Cardiac septum (tissue), 1 donor: ENCODE measurements at places on chromosomes 2 and 18.

DNA sequence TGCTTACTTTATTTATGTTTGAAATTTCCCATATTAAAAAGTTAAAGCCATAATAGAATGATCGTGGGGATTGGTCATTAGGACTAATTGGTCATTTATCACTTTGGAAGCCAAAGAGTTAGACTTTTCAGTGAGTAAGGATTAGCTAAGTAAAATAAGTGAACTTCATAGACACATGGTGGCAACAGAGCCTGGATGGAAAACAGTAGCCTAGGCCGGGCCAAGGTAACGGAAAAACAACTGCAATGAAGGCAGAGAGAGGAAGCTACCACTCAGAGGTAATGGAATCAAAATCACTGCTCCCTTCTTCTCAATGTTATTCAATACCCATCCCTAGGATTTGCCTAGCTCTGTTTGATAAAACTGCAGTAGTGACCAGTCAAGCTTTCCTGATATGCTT, 4.1 kb upstream of the GCG start:
- no peak for DNase-seq

GRCh38 chr2:165698444-165698884, 95.6 kb downstream of the GALNT3 start:
- DNase-seq: no peak

- DNase-seq: no peak
Observed at GRCh38 chr18:25434745-25435144, 82.8 kb upstream of the ZNF521 start.

DNA sequence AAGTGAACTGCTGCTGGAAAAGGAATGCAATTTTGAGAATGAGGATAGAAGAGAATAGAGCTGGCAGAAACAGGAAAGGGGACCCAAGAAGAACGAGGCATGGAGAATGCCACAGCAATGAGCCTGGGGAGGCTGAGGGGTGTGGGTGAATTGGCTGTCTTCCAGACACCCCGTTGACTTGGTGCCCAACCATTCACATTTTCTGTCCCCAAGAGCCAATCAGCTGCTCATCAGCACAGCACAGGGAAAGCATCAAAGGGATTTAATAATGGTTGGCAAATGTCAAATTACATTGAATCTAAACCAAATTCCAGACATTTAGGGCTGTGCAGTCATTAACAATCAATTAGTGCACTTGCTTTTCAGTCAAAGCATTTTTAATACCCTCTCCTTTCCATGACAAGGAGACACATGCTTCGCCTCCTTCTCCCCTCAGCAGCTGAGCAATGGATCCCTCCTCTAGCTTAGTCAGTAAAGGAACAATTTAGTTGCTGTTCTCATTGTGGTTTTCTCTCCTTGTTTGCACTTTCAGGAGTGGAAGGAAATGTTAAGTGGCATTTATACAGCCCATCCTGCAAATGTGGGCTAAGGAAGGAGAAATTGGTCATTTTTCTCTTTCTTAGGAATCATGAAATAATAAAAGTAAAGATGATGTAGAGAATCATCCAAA, 98.8 kb downstream of the KLF7 start:
- no peak for DNase-seq

GRCh38 chr2:1769703-1770422, 25.5 kb upstream of the PXDN start:
- peak; percentile 78 for DNase-seq

- DNase-seq: no peak
Observed at GRCh38 chr2:13533524-13533922, 816.8 kb downstream of the TRIB2 start.

DNA sequence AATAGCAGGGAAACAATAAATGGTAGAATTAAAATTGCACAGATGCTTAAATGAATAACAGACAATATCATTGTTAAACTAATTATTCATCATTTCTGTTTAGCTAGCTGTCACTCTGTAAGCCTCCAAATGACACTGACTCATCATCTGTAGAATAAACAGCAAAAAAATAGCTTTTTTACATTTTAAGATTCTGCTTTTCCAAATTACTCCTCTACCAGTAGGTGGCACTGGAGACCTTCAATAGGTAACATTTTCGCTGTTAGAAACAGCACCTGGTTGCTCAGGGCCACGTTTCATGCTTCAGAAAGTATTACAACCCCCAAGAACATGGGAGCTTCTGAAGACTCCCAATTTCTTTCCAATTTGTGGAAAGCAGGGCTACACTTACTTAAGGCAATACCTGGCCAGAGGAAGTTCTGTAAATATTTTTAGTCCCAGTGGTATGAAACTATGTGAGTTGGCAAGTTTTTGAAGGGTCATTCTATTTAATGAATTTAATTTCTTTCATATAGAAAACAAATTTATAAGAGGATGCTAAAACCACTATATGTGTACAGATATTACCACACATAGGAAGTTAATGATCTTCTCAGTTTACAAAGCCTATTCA, 45.4 kb downstream of the TTN start:
- no peak for DNase-seq

GRCh38 chr2:109721135-109721534, 73.0 kb upstream of the RGPD5 start:
- no peak for DNase-seq

- DNase-seq: no peak
Observed at GRCh38 chr18:24428709-24429108, 2.2 kb downstream of the IMPACT start.

GRCh38 chr2:46909771-46910419, 5.7 kb downstream of the MCFD2 start:
- no peak for DNase-seq

GRCh38 chr2:148303161-148303560, 282.3 kb downstream of the MBD5 start:
- no peak for DNase-seq

DNA sequence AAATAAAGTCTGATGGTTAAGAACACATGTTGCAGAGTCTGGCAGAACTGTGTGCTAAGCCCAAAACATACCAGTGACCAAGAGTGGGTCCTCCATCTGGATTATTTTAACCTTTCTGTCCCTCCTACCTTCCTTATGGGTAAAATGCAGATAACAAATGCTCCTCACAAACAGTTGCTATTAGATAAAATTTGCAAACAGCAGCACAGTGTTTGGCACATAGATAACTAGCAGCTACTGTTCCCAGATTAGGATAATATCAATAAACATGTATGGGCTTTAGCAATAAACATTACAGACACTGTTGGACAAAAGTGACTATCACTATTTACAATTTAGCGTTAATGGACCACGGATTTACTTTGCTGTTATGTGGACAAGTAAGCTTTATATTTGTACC, 154.9 kb downstream of the TCF4 start:
- DNase-seq: no peak

DNA sequence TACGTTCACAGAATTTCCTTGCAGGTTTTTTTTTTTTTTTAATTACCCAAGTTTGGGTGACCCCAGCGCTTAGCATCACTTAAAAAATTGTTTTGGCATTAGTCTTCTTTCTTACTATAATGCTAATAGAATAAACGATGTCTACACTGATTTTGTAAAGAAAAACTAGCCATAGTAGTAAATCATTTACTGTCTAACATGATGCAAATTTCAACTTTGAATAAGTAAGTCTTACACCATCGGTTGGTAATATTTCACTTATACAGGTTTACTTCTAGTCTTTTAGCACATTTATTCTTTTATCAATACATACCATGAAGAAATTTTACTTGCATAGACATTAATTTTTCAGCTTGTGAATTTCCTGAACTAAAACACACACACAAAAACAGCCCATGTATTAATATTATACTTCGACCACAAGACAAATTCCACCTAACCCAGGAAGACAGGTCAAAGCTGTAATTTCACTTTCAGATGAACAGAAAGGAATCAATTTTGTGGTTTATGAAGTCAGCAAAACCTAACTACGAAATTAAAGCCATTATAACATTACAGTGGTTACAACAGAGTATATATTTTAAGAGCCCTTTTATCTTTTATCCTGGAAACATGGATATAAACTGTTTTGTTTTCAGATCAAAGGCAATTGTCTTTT, 1.9 kb downstream of the YES1 start:
- no peak for DNase-seq

GRCh38 chr2:134250840-134251461, 2.9 kb upstream of the MGAT5 start:
- DNase-seq: no peak

DNA sequence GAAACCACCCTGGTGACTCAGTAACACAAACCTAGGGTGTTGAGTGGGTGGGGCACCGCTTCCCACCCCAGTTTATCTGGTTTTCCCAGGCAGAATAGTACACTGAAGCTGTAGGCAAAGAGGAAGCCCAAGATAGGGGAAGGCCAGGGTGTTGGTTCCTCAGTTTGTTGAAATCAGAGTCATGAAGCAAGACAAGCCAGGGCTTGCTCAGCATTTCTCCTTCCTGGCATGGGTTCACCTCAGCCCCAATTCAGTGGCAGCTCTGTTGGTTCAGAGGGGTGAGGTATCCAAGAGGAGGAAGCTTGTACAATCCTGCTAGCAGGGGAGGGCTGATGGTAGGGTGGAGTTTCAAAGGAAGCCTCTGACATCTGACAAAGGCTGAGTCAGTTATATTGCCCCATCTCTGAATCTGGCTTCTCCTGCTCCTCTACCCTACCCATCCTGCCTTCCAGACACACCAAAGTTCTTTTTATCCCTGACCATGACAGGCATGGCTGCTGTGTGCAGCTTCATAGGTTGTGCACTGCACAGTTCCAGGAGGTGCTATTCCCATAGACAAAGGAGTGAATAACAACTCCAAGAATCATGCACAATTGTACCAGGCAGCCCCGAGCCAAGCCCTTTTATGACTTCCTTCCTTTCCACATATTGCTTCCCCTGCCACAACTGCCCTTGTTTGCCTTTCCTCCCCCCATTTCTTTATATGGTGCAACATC, 24.9 kb upstream of the RAB10 start:
- peak; percentile 92 for DNase-seq

- DNase-seq: no peak
Observed at GRCh38 chr2:45631955-45632354, 19.5 kb upstream of the PRKCE start.

DNA sequence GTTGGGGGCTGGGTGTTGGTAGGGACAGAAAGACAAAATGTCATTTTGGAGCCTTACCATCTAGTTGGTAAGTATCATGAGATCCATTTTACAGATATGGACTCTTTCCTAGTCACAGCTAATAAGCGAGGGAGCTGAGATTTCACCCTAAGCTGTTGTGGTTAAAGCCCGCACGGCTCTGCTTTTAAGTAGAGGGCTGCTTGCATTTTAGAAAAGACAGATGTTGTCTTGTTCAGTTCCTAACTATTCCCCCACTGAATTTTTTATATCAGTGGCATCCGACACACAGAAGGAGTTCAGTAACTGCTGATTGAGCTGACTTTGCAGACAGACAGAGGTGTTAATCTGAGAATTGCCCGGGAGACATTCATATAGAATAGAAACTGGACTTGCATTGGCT, 3.7 kb downstream of the QPCT start:
- no peak for DNase-seq

- DNase-seq: no peak
Observed at GRCh38 chr18:26119246-26119645, 14.4 kb upstream of the PSMA8 start.

- peak; percentile 76 for DNase-seq
Observed at GRCh38 chr18:23689031-23689615, at the start of gene LAMA3. TSS of gene LAMA3 (plus strand) at chr18:23689453. CDS start at chr18:23689684, 231 bp downstream.

DNA sequence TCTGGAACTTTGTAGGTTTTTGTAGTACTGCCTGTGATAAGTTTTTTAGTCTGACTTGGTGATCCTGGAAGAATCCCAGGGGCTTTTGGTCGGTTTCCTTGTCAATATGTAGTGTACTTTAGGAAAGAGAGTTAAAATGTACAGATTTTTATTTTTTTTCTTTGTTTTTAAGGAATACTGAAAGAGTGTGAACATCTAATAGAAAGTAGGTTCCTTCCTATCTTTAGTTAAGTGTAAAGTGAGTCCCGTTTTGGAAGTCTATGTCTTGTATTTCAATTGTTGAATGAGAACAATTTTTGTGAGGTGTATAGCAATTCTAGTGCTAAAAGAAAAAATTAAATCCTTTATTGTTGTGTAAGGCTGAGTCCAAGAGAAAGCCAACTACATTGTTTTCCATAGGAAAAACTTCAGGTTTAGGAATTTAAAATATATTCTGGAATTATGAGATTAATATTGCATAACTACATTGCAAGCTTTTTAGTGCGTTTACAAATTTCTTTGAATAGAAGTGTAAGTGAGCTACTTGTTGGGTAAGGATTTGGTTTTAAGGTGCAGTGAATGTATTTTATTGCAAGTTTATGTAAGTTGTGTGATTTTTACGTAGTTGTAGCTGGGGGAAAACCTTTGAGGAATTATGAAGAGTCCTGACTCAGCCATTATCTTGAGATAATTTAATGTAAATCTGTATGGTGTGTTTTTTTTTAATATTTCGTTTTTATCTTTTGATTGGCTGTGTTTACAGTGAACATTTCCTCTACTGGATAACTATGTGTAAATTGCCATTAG, 1.7 kb downstream of the VAPA start:
- DNase-seq: no peak

- DNase-seq: no peak
Observed at GRCh38 chr2:190827720-190828119, 52.9 kb upstream of the GLS start.

DNA sequence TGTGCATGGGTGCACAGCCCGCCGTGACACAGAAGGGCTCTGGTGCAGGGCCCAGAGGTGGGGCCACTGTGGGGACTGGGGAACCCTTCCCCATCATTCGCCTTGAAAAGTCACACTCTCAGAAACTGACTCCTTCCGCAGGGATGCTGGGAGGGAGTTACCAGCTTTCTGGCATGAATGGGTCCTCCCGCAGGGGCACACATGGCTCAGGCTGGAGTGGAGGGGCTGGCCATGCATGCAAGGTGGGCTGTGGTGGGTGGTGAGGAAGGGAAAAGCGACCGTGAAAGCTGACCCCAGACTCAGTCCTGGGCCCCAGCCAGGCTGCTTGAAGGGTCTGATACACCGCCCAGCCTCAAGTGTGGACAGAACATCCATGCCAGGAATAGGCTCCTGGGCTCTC, 201.1 kb downstream of the TNS1 start:
- peak; percentile 71 for DNase-seq

GRCh38 chr2:206031162-206031784, 54.7 kb downstream of the INO80D start:
- DNase-seq: no peak

DNA sequence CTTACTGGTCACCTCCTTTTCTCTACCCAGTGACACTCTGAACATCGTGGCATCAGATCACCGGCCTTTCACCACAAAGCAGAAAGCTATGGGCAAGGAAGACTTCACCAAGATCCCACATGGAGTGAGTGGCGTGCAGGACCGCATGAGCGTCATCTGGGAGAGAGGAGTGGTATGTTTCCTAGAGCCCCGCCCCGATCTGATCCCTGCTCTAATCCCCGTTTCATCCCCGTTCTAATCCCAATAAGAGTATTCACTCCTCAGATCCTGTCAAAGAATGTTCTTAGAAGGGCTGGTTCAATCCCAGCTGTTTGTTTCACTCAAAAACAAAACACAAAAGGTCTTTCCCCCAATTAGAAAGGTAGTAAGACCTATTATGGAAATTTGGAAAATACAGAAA, 30.4 kb upstream of the MAPRE3 start:
- DNase-seq: no peak

GRCh38 chr2:239577935-239578334, 177.1 kb upstream of the HDAC4 start:
- DNase-seq: no peak
